ENCODE measurements at places on chromosomes 6 and 20.

GRCh38 chr6:106253731-106254130 lies 71.8 kb downstream of the ATG5 start:
- no peak for DNase-seq

DNA sequence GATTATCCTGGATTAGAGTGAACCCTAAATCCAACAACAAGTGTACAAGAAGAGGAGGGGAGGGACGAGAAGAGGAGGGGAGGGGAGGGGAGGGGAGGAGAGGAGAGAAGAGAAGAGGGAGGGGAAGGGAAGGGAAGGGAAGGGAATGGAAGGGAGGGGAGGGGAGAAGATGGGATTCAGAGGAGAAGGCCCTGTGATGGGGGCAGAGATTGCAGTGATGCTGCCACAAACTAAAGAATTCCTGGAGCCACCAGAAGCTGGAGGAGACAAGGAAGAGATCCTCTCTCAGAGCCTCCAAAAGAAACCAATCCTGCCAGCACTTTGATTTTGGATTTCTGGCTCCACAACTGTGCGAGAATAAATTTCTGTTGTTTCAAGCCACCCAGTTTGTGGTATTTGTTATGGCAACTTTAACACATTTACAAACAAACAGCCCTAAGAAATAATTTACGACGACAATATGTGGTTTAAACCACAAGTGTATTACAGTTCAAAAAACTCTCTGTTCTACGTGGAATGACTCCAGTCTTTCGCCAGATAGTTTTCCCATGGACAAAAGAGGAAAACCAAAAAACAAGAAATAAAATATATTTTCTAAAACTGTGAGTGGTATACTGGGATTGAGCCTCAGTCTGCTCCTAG lies 235.4 kb downstream of the HDGFL1 start:
- no peak for DNase-seq

DNA sequence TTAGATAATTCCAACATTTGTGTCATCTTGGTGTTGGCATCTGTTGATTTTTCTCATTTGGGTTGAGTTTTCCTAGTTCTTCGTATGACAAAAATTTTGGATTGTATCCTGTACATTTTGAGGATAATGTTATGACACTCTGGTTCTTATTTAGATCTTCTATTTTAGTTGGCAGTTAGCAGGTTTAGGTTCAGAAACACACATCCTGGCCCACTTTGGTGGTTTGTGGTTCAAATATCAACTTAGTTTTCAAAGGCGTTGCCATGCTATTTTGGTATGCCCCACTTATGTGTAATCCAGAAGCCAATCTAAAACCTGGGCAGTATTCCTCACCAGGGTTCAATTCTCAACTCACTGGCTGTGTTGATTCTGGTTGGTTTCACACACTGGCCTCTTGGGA lies 68.2 kb downstream of the NOX3 start:
- DNase-seq: no peak

DNA sequence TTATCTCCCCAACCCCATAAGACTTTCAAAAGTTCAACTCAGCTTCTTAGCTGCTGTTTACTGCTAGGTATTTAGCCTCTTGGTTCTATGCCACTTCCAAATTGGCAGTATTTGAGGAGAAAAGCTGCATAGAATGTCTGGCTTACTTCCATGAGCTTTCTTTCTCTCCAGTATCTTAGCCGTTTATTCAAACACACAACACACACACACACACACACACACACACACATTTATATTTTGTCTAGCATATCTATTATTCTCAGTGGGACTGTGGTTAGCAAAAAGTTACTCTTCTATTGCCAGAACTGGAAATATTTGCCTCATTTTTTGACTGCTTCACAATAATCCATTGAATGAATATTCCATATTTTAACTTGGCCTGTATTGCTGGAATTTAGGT lies 634.2 kb upstream of the IMPG1 start:
- no peak for DNase-seq

DNA sequence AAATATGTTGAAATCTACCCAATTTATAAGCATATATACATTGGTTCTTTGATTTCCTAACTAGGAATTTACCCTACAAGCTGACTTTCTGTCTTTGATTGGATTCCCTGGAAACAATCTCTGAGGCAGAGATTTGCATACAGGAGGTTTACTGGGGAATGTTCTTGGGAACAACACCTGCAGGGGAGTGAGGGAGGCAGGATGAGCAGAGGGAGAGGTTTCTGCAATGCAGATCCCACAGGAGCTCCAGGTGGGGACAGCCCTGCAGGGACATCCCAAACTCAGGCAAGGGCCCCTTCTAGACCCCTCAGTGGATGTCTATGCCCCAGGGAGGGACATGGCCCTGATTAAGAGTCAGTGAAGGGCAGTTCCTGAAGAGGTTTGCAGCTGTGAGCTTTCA lies 95.2 kb upstream of the CCDC167 start:
- no peak for DNase-seq

- no peak for DNase-seq
Measured at GRCh38 chr6:109483735-109484057, 677 bp upstream of the ZBTB24 start.

DNA sequence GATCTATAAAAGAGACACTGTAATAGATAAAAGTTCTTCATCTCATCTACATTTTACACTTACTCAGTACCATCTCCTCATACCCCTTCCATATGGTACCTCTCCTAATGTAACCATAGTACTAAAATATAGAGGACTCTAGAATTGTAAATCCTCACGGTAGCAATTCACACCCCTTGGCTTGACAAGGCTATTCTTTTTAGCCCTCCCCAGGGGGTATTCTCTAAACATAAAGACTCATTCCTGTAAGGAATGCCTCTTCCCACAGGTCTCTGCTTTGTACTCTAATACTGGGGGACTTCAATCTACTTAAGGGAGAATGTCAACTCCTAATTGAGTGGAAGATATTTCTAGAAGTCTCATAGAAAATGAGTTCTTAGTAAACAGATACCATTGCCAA lies 85.9 kb downstream of the VIP start:
- no peak for DNase-seq

GRCh38 chr20:24297993-24298392 lies 171.4 kb upstream of the SYNDIG1 start:
- no peak for DNase-seq

GRCh38 chr20:54227241-54227640 lies 19.4 kb downstream of the PFDN4 start:
- no peak for DNase-seq
